ENCODE measurements at places on chromosomes 7 and 10.

GRCh38 chr10:43808136-43808535 lies 159.5 kb upstream of the ZNF32 start:
- DNase-seq = no peak

DNA sequence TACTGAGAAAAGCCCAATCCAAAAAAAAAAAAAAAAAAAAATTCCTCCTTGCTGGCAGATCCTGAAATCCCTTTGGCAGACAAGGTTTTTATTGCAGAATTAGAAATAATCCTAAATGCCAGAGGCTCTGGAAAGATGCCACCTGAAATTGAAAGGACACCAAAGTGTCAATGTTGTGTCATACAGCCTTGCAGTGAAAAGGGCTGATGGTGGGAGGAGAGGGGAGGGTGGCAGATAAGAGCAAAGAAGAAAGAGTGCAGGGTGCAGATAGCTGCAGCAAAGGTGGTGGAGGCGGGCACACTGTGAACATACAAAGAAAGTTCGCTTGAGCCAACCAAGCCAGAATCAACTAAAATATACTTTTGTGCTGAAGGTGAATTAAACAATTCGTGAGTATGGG lies 8.2 kb upstream of the OPTN start:
- no peak for DNase-seq

DNA sequence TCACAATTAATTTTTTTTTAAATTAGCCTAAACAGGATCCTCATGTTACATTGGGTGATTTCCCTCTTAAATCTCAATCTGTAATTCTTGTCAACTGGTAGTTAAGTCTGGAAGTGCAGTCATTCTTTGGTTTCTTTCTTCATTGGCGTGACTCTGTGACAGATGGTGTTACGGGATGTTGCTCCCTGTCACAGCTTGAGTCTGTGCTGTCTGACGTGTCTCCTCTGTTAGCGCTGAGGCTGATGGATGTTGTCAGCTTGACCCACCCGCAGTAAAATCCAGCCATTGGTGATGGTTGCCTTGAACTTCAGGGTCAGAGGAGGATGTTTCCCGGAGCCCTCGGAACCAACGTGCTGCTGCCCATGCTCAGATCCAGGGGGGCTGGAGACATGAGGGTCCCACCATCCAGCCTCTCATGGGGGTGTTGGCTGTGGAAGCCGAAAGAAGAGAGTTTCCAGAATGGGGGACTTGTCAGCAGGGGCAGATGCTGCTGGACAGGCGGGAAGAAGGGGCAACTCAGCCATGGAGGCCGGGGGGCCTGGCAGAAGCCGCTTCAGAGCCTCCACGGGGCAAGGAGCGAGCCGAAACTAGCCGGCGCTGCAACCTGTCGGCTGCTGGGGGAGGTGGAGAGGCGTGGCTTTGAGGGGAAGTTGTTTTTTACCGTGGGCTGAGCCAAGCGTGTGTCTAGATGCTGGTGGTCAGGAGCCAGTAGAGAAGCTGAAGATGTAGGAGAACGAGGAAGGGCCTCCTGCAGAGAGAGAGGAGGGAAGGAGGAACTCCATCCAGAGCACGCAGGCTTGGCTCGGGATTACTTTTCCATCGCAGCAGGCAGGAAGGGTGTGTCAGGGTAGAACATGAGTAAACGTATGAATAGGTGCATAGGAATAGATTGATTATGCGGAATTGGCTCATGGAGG lies 3.5 kb downstream of the SUN1 start:
- DNase-seq = no peak

- no peak for DNase-seq
These were observed 10.9 kb upstream of the LGI1 start for GRCh38 chr10:93746844-93747284.

- no peak for DNase-seq
These were observed 254.6 kb downstream of the XPNPEP1 start for GRCh38 chr10:109668703-109669102.
